Activated T-helper 1 cell treated with Interleukin-2 at 50 U/mL for 16 hours (primary cell): ENCODE measurements at places on chromosomes 6 and 20.

DNA sequence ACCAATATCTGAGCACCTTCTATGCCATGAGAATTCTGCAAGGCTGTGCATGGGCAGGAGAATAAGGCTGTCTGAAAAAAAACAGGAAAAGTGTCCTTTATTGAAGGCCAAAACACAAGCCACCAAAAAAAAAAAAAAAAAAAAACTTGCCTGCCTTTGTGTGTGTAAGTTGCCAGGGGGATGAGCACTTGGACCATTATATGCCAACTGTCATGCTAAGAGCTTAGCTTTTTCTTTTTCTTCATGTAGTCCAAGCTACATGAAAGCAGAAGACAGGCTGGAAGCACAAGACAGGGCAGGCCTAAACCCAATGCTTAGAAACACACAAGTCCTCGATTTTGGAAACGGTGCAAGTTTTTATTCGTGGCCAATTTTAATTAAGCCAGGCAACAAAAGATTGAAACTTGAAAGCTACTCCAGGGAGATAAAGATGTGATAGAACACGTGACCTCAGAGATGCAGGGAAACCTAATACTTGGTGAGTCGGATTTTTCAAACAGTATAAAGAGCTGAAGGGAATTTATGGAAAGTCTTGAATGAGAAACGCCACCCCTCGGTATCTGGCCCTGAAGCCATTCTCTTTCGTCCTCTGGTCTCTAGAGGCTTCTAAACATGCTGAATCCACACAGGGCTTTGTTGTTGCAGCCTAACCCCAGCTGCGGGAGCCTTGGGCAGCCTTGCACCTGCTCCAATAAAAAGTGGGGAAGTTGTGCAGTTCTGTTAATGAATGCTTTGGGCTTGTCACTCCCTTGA lies 8.6 kb downstream of the BMP7 start:
- no peak for DNase-seq

DNA sequence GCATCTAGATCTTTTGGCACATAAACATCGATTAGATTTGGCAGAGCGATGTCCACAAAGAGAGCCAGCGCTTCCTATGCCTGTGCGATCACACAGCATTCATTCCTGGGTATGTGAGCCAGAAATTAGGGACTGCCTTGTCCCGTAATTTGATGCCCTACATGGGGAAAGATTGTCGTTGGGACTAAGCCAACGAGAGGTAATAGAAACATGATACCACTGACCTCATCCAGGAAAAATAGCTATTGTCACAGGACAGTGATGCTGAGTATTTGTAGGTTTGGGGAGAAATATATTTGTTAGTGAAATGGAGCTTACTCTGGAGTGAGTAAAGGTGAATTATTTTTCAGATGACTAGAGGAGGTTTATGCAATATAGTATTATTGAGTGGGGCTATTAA lies 154.0 kb downstream of the TSHZ2 start:
- DNase-seq = no peak

DNA sequence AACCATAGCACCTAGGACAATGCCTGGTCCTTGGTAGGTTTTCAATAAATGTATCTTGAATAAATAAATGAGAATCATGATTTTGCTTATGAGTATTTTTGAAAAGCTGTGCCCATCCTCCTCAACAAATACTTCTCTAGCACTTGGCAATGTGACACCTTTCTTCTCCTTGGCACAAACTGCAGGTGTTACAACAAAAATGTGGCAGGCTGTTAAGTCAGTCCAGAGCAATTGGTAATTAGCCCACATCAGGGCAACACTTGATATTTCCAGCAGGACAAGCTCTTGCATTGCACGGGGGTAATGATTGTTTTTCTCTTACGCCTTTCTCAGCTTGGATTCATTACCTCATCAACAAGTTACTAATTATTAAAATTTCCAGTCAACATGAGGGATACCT lies 31.6 kb upstream of the SNX9 start:
- DNase-seq = no peak

GRCh38 chr6:155212616-155213380 lies 51.0 kb upstream of the CLDN20 start:
- DNase-seq = no peak

DNA sequence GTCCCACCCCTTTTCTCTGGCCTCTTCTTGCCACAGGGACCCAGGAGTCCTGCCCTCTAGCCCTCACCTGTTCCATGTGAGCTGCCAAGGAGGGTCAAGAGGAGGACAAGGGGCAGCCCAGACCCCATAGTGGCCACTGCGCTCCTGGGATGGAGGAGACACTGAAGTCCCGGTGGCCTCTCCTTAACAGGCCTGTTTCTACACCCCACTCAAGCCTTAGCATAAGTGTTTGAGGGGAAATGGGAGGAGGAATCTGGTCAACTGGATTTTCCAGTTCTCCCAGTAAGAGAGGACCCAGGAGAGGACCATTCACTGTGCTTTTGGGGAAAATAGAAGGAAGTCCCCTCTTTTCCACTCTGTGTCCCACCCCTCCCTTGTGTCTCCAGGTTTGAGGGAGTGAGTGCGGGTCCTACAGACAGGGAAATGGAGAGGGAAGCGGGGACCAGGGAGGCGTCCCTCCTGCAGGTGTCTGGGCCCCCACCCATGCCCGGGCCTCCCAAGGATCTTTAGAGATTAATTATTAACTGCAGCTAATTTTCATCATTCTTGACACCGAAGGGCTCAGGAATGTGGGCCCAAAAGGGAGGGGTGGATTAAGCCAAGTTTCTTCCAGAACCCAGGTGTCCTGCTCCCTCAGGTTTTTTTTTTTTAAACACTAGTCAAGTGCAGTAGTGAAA lies at the start of gene SFTA2:
Gene SFTA2 (minus strand): TSS at position 202 of the 677 bp plus-strand sequence. CDS start 74 bp downstream, at position 128.
- no peak for DNase-seq

DNA sequence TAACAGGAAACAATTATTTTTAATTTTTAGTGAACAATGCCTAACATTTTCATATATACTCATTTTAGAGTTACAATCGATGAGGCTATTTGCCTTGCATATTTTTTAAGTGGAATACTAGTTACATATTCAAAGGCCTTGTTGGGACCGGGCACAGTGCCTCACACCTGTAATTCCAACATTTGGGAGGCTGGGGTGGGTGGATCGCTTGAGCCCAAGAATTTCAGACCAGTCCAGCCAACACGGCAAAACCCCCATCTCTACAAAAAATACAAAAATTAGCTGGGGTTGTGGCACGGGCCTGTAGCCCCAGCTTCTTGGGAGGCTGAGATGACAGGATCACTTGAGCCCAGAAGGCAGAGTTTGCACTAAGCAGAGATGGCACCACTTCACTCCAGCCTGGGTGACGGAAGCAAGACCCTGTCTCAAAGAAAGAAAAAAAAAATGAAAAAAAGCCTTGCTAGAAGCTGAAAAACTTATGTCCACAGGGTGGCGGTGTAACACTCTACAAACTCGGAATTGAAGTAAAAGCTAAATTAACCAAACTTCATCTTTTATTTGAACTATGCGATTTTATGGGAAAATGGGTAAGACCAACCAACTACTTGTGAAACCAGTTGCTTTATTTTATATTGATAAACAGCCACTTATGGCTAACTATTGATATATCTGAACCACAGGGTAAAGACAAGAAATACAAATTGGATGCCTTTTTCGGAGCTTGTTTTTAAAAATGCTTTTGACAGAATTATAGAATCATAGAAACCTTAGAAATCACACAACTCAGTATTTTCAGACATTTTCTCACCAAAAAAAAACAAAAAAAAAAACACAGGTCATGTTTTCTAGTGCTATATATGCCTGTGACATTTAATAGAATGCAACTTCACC lies 24.1 kb upstream of the ROS1 start:
- DNase-seq = peak; percentile 8

DNA sequence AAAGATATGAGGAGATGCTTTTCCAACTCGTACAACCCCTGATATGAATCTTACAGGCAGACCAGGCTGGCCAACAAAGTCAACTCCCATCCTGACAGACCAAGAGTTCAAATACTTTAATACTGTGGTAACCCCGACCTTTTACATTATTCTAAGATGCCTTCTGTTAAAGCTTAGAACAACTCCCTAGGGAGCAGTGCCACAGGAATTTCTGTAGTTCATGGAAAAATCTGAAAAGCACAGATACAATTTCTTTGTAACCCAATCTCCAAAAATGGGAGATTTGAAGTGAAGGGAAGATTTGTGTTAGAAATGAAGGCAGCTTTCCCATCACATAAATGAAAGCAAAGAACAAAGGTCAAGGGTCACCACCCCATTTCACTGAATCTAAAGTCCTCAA lies 151.3 kb upstream of the BEND6 start:
- DNase-seq = no peak

GRCh38 chr6:137145421-137145820 lies 28.0 kb downstream of the IL22RA2 start:
- DNase-seq = no peak

GRCh38 chr6:156821707-156822106 lies 44.5 kb downstream of the ARID1B start:
- no peak for DNase-seq

- no peak for DNase-seq
These were observed 24.2 kb upstream of the TMX4 start for GRCh38 chr20:8043687-8044282.

- DNase-seq = no peak
These were observed 3.8 kb upstream of the LPA start for GRCh38 chr6:160667639-160668481.

DNA sequence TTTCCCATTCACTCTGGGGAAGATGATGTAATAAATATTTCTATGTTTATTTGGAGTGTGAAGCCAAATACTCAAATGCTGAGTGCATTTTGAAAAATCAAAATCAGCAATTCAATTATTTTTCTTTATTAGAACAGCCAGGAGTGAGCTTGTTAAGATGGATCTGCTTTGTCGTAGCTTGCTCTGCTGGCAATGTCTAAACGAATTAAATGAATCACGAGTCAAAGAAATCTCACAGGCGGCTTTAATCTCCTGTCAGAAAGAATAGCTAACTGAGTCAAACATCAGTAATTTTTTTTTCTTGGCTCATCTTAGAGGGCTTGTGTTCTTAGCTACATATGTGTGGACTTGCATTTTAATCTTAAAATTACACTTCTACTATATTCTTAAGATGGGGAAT lies 100.2 kb upstream of the HMGN3 start:
- DNase-seq = no peak

GRCh38 chr20:6384380-6384779 lies 261.6 kb upstream of the FERMT1 start:
- no peak for DNase-seq

DNA sequence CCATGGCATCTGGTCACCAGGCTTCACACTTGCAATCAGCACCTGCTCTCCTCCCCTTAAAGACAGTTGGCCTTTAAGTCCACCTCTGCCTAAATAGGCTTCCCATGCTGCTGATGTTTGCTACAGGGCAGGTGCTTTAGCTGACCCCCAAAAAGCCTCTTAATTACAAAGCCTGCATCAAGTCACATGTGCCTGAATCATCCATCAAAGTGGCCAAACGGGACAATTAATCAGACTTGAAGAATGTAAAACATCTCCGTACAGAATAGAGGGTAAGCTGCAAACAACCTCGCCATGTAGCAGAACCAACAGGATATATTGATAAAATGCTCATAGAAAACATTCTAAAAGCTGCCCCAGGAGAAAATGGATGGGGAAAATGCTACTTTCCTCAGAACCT lies 7.4 kb downstream of the LY86 start:
- no peak for DNase-seq

DNA sequence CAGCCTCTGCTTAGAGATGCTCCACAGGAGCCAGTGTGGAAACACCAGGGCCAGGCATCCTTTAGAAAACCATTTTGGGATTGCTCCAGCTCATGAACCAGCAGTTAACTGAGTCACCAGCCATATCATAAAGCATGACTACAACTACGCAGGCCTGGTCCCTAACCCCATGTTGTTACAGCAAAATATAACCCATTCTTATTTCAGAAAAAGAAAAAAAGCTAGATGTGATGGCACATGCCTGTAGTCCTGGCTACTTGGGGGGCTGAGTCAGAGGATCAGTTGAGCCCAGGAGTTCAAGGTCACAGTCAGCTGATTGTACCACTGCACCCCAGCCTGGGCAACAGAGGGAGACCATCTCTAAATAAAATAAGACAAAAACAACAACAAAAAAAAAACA lies 36.8 kb downstream of the C6orf15 start:
- no peak for DNase-seq

DNA sequence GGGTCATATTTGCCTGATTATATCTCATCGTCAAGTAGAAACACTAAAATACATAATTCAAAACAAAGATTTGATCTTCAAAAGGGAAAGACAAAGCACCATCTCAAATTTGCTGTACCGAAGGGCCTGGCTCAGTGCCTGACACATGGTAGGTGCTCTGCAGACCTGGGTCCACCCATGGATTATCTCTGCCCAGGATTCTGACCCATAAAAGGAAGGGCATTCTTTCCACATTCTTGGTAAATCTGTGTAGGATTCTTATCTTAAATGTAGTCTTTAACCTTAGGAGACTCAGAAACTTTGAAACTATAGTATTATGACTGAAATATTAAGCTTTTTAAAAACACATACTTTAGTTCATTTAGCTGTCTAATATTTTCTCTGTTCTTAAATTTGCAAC lies 274.1 kb upstream of the FLRT3 start:
- DNase-seq = no peak

DNA sequence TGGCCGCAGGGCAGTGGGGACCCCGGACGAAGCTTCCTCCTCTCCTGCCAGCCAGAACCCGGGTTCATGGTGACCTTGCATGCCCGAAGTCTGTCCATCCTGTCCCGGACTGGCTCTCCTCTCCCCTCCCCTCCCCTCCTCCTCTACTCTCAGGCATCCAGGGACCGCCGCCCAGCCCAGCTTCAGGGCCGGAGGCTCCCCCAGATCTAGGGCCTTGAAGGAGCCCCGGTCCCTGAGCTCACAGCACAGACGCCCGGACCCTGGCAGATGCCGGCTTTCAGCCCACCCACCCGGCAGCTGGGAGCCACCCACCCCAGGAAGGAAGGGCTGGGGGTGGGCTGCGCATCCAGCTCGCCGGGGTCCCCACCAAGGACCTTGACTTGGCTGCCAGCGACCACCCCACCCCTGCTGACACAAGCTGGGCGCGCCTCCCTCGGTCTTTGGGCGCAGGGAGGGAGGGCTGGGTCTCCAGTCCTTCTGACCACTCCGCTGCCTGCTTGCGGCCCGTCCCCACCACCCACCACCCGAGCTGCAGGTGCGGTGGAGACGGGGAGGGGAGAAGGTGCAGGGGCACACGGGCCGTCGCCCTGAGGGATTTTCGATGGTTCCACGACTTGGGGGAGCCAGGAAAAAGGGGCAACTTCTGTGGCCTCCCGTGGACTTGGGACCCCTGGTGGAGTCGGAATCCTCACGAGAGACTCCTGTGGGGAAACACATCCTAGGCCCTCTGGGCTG lies 5.8 kb upstream of the ABHD16B start:
- DNase-seq = no peak

GRCh38 chr6:16136621-16137450 lies 8.0 kb downstream of the MYLIP start:
- DNase-seq = peak; percentile 21

DNA sequence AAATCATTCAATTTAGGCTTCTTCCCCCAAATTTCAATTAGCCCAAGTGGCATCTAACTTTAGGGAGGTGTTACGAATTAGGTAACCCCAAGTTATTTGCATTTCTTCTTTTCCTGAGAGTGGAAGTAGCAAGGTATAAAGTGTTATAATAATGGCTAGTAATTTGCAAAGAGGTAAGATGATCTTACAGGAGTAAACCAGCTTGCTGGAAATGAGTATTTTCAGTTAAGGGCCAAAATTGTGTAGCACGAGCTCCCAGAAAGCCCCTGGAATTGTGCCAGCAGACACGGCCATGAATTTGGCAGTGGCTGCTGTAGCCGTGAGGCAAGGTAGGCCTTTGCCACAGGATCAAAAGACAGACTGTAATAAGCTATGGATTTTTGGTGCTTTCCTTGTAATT lies 38.0 kb downstream of the CITED2 start:
- no peak for DNase-seq
